ENCODE measurements at places on chromosomes 2 and 18.

DNA sequence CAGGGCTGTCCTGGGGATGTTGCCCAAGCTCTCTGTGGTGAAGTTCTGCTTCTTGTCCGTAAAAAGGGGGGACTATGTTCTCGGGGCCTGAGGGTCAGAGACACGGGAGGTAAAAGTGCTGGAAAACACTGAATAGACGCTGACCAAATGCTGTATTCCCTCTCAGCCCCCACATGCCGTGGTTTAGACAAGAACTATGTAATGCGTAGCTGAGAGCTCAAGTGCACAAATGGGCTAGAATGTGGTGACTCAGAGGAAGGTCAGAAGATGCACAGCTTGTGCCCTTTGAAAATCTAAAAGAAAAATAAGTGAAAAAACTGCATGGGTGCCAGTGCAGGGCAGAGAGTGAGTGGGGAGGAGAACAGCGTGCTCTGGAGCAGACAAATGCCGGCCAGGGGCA, 80.3 kb upstream of the MAP4K4 start:
- DNase-seq: peak; percentile 54

DNA sequence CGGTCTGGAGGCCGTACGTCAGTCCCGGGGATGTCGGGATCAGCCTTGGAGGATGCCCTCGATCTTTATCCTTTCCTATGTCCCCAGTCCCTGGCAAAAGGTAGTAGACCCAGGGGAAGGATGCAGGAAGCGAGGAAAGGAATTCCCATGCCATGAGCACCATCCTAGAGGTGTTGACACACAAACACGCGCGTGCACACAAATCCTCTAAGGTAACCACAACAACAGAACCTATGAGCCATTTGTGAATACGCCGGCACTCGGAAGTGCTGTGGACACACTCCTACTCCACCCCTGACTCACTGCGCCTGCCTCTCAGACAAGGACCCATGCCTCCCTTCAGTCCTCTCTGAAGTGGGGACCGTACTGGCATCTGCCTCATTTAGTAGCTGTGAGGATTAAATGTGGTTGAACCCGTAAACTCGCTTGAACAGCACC, 11.3 kb upstream of the MLPH start:
- peak; percentile 66 for DNase-seq

GRCh38 chr2:178863856-178864620, 56.8 kb upstream of the TTN start:
- DNase-seq: peak; percentile 44

GRCh38 chr2:73107211-73107926, 5.4 kb downstream of the RAB11FIP5 start:
- peak; percentile 28 for DNase-seq

GRCh38 chr2:192267484-192267883, 72.8 kb upstream of the TMEFF2 start:
- DNase-seq: peak; percentile 78

DNA sequence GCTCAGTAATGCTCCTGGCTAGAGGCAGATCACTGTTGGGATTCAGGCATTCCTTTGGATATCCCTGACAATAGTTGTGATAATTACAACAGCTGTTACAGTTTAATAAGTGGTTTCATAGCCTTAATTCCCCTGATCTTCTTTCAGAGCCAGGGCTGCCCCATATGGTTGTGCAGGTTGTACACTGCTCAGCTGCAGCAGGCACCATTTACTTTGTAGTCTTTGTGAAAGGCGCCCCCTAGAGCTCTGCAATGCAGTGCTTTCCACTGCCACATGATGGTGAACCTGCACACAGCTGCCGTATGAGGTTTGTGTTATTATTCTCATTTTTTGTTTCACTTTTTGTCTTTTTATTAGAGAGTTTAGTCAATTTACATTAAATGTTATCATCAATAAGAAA, 239.1 kb downstream of the KCNS3 start:
- peak; percentile 16 for DNase-seq

DNA sequence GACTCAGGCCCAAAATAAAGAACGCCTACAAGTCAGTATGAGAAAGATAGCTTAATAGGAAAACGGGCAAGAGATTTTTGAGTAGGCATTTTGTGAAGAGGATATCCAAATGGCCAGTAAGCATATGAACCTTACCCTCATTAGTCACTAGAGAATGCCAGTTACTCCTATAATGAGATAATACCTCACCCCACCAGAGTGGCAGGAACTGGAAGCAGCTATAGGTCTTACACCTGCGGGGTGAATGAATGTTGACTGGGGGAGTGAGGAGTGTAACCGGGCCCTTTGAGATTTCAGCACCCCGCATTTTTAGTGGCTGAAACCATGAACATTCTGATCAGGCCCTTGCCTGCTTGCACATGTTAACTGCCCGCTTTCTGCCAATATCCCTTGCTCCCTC, 7.5 kb upstream of the PTPN2 start:
- no peak for DNase-seq

- DNase-seq: no peak
Measured at GRCh38 chr18:76406791-76407190, 88.3 kb downstream of the ZNF516 start.

DNA sequence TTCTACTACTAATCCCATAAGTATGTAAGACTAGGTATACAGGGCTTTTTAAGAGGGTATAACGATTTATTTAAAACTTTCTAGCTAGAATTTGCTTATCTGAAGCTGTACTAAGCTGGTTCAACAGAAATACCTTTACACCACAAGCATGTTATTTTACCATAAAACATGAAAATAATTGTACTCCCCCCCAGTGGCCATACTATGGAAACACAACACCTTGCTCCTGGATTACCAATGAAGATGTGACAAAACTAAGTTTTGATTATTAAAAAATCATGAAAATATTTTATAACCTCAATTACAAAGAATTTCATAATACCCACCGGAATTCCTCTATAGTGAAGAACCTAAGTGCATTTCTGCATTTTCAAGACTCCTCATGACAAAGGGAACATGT, 27.3 kb downstream of the LPIN2 start:
- peak; percentile 59 for DNase-seq

DNA sequence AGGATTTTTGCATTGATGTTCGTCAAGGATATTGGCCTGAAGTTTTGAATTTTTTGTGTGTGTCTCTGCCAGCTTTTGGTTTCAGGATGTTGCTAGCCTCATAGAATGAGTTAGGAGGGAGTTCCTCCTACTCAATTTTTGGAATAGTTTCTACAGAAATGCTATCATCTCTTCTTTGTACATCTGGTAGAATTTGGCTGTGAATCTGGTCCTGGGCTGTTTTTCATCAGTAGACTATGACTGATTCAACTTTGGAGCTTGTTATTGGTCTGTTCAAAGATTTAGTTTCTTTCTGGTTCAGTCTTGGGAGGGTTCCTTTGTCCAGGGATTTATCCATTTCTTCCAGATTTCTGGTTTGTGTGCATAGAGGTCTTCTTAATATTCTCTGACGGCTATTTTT, 166.7 kb downstream of the ST6GAL2 start:
- DNase-seq: no peak

GRCh38 chr2:223041527-223042109, 10.4 kb upstream of the KCNE4 start:
- peak; percentile 96 for DNase-seq

GRCh38 chr18:54503131-54503894, 87.7 kb upstream of the DYNAP start:
- no peak for DNase-seq

GRCh38 chr2:86048888-86049287, 56.8 kb downstream of the POLR1A start:
- DNase-seq: no peak

GRCh38 chr2:237563816-237564215, 2.6 kb upstream of the PRLH start:
- DNase-seq: peak; percentile 46

- no peak for DNase-seq
Measured at GRCh38 chr18:45590036-45590886, 25.0 kb upstream of the SLC14A2 start.

- DNase-seq: peak; percentile 91
Measured at GRCh38 chr18:2857491-2858131, 10.8 kb downstream of the EMILIN2 start.

GRCh38 chr2:152445375-152445774, 110.4 kb downstream of the FMNL2 start:
- DNase-seq: no peak

DNA sequence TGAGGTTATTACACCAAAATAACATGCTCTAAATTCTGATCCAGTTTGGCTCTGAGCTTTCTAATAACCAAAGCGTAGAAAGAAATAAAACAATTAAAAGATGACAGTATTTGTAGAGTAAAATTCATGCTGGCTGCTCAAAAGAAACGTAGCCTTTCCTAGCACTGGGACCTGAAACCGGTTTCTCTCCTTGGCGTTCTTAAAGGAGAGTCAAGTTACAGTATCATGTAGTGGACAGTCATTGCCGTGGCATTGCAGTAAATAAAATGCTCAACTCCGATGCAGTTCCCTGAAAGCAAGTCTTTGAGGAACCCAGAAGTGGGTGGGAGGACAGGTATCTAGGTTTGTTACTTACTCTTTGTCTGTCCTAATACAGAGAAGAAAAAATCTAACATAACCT, 52.7 kb upstream of the ITM2C start:
- DNase-seq: no peak

- no peak for DNase-seq
Measured at GRCh38 chr18:27674411-27674810, 489.3 kb upstream of the CHST9 start.

DNA sequence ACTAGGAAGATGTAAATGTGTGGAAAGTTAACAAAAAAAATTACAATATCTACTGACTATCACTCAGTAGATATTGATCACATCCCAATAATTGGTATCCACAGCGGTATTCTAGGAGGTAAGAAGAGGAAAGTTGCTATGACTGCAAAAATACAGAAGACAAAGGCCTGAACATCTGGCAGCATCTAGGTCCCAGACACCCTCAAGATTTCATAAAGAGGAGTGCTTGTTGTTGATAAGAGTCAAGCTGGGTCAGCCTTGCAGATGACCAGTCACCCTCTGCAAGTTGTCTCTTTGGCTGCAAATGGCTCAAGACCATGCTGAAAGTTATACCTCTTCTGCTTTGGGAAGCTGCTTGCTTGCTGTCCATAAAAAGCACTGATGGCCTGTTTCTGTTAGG, 228.4 kb upstream of the FBXO11 start:
- DNase-seq: no peak

- no peak for DNase-seq
Measured at GRCh38 chr2:40914666-40915065, 462.8 kb upstream of the SLC8A1 start.

DNA sequence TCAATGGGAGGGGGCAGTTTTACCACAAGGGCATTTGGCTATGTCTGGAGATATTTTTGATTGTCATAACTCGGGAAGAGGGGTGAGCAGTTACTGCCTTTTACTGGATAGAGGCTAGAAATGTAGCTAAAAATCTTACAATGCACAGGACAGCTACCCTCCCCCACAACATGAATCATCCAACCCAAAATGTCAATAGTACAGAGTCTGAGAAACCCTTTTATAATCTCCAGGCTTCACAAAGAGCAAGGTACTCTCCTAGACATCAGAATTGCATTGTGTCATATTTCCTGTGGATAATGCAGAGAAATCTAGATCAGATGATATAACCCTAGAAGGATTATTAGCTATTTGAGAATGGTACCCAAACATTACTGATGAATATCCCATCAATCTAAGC, 277.1 kb upstream of the NRP2 start:
- DNase-seq: peak; percentile 71

DNA sequence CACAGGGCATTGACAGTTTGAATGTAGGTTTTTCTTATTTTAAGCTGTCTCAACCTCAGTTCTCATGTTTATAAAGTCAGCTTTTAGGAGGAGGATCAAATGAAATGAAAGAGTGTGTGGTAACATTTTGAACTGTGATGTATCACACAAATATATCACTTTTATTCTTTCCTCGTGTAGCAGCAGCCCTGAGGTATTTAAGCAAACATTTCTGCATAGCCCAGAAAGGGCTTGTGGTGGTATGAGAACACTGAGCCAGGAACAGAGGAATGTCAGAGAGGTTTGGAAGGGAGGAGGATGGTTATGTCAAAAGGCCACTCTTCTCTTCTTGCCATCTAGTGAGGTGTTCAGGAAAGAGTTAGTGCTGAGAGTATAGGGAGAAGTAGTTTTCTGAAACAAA, 150.2 kb downstream of the PARD3B start:
- peak; percentile 2 for DNase-seq

- DNase-seq: peak; percentile 89
Measured at GRCh38 chr18:23106575-23106974, 28.7 kb upstream of the CABLES1 start.

GRCh38 chr2:112834396-112835037, 2.1 kb downstream of the IL1B start:
- DNase-seq: peak; percentile 63

GRCh38 chr2:98685930-98686887, 44.7 kb downstream of the MGAT4A start:
- DNase-seq: no peak

- no peak for DNase-seq
Measured at GRCh38 chr18:74784752-74785151, 187.1 kb downstream of the ZNF407 start.

GRCh38 chr18:57353940-57354461, 1.6 kb downstream of the ST8SIA3 start:
- peak; percentile 46 for DNase-seq

GRCh38 chr2:239824046-239824694, 201.0 kb downstream of the NDUFA10 start:
- DNase-seq: no peak

DNA sequence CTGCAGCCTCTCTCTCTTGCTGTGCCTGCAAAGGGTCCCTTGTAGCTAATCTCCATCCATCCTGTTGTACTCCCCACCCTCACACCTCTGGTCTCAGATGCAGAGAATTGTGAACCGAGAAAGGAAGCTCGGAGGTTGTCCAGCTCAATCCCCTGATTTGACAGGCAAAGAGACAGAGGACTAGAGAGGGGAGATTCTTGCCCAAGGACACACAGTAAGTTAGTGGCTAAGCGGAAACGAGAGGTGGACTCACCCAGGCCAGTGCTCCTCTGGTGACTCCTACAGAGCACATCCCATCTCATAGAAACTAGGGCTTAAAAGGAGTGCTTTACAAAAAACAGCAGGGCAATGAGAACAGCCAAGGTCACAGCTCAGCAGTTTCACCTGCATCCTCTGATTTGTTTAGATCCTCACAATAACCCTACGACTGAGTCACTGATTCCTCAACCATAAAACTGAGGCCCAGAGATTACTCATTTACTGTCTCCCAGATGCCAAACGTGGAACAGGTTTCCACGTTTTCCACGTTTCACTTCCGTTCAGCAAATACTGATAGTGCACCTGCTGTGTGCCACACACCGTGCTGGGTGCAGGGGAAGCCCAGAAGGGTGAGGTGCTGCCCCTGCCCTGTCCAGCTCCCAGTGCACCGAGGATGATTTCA, 22.1 kb downstream of the EHD3 start:
- DNase-seq: no peak

- DNase-seq: peak; percentile 79
Measured at GRCh38 chr2:25301453-25302352, 40.0 kb downstream of the DNMT3A start.
